ENCODE measurements at places on chromosomes 3 and 15. TPM values are rescaled to one million over a fixed set of nuclear protein-coding genes. Genes with fewer than 3 reads are reported as not detected.

Gene SORD
- 32.0 TPM for polyA plus RNA-seq

Gene RFX7
- polyA plus RNA-seq: 26.7 TPM

Gene PLCH1
- polyA plus RNA-seq: 23.4 TPM

Gene ITPR1
- 47.5 TPM for polyA plus RNA-seq

Gene AADACL2
- polyA plus RNA-seq: not detected

Gene SLCO3A1
- polyA plus RNA-seq: 10.3 TPM

Gene SUSD5
- 4.3 TPM for polyA plus RNA-seq

Gene RYR3
- 12.6 TPM for polyA plus RNA-seq
